Endothelial cell (in vitro differentiated cells): ENCODE measurements at places on chromosomes 6 and 20. TPM values are rescaled to one million over a fixed set of nuclear protein-coding genes. Genes with fewer than 3 reads are reported as not detected.
A peak's percentile ranks its signal among the peaks of the same experiment; 100 is the strongest.

GRCh38 chr6:145070791-145071190 is 664.5 kb downstream of the EPM2A start:
- H3K4me3 ChIP-seq, result no peak overlapping the region
- no peaks in the 10 kb centered on the region for H3K4me1 ChIP-seq
- no peak overlapping the region for H3K27ac ChIP-seq

DNA sequence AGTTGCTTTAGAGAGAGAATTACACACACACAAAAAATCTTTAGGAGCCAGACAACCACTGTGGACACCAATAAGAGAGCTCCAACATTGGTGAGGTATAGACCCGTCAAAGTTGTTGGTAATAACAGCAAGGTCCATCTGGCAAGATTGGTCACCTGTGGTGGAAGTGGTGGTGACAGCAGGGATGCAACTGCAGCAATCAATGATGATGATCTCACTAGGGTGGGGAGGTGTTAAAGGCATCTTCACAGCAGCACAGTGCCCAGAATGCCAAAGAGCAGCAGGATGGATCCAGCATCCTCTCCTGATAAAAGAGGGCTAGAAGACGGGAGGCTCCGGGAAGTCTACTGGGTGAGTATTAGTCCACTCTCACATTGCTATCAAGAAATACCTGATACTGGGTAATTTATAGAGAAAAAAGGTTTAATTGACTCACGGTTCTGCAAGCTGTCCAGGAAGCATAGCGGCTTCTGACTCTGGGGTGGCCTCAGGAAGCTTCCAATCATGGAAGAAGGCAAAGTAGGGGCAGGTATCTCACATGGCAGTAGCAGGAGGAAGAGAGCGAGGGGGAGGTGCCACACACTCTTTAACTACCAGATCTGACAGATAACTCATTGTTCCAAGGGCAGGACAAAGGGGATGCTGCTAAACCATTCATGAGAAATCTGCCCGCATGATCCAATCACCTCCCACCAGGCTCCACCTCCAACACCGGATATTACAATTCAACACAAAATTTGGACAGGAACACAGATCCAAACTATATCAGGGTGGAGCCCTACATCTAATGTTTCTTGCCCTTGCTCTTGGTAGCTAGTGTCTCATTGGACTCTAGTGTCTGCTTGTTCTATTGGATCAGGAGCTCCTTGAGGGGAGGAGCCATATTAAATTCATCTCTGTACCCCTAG is 48.9 kb downstream of the KLHL31 start:
- H3K4me1 ChIP-seq, result no peaks in the 10 kb centered on the region
- H3K27me3 ChIP-seq, result no peaks in the 10 kb centered on the region
- H3K4me3 ChIP-seq, result peak overlapping the region; percentile 17
- no peak for DNase-seq
- no peak overlapping the region for H3K27ac ChIP-seq

- no peak overlapping the region for H3K27ac ChIP-seq
- H3K36me3 ChIP-seq, result no peaks in the 10 kb centered on the region
- peaks cover 39% of the 10 kb centered on the region for H3K4me1 ChIP-seq
- H3K27me3 ChIP-seq, result no peaks in the 10 kb centered on the region
- no peak for DNase-seq
- no peak overlapping the region for H3K4me3 ChIP-seq
These were observed 47.9 kb downstream of the FOXO3 start for GRCh38 chr6:108608453-108609275.

DNA sequence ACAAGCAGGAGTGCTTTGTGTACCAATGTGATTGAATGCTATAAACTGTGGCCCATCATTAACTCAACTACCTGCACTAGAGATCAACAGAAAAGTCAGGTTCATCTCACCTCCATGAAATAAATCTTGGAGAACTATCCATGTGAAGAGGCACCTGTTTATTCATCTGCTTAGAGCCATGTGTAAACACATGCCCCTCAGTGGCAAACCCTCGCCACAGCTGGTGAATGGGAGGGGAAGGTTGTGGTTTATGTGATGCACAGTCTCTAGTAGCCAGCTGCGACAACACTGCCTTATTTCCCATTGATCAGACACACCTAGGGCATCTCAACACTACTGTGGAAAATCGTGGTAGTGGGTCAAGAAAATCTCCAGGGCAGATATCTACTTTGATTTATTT is 640.2 kb downstream of the PTPRT start:
- DNase-seq, result no peak
- no peak overlapping the region for H3K4me3 ChIP-seq
- no peaks in the 10 kb centered on the region for H3K36me3 ChIP-seq
- no peaks in the 10 kb centered on the region for H3K4me1 ChIP-seq

DNA sequence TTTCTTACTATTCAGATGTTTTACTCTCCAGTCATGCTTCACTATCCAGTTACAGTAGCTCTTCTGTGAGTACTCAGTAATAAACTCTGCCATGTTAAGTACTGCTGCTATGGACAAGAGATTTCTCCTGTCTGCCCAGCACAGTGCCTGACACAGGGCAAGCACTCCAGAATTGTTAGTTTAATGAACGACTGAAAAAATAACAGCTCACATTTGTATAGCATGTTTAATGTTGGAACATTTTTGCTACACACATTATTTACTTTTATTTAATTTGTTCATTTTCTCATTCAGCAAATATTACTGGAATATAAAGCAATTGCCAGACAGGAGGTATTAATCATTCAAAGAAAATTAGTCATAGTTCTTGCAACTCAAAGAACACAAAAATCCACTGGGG is 142.6 kb upstream of the HMGN3 start:
- H3K27me3 ChIP-seq, result peaks cover 2% of the 10 kb centered on the region
- no peak for DNase-seq
- no peaks in the 10 kb centered on the region for H3K36me3 ChIP-seq
- no peak overlapping the region for H3K4me3 ChIP-seq
- H3K27ac ChIP-seq, result no peak overlapping the region

DNA sequence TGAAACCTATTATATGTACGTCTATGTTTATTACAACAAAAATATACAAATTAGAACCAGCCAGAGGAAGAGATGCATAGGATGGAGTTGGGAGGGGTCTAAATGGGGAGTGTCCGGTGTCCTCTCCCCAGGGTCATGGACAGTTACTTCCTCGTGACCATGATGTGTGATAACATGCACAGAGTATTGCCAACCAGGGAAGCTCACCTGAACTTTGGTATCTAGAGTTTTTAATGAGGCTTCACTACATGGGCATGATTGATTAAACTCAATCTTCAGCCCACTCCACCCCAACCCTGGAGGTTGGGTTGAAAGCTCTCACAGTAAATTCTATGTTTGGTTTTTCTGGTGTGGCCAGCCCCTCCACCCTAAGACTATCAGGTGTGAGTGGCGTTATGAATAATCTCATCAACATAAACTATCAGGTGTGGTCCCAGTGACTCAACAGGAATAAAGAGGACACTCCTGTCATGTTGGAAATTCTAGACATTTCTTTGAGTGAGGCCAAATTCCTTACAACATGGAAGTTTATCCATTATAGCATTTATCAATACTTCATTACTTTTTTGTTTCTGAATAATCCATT is 36.4 kb upstream of the FKBP1A start:
- peaks cover 25% of the 10 kb centered on the region for H3K4me1 ChIP-seq
- H3K36me3 ChIP-seq, result peaks cover 2% of the 10 kb centered on the region
- no peak overlapping the region for H3K4me3 ChIP-seq

APOBEC2 gene
- not detected for total RNA-seq

- peaks cover 2% of the 10 kb centered on the region for H3K4me1 ChIP-seq
- no peak overlapping the region for H3K27ac ChIP-seq
- no peaks in the 10 kb centered on the region for H3K27me3 ChIP-seq
- DNase-seq, result no peak
- no peaks in the 10 kb centered on the region for H3K36me3 ChIP-seq
These were observed 478.0 kb downstream of the KIF16B start for GRCh38 chr20:16095226-16095625.

PNPLA1 gene
- not detected for total RNA-seq

DNA sequence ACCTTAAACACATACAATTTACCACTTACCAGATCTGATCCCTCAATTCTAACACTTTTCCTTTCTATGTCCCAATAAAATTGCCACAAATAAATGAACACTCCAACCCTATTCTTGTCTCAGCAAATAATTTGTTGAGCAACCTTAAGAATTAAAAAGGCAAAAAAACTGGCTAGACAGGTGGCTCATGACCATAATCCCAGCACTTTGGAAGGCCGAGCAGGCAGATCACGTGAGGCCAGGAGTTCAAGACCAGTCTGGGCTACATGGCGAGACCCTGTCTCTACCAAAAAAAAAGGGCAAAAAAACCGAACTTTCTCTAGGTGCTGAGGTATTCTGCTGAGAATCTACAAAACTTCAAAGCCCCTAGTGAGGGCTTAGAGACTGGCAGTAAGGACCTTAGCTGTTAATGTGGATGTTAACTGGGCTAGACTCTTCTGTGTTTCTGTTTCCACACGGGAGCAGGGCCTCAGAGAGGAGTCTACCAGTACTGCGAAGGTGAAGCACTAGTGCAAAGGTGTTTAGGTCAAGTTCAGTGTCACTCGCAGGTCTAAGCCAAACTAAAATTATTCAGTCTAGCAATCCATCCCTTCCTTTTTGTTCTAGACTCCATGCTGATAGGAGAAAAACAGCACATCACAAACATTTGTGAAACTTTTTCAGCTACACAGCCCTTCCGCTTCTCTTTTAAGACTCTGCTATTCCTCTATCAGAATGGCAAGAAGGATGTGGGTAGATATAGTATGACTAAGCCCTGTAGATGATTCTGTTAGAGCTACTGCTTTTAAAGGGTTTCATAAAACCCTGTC is 2.6 kb downstream of the FASTKD5 start:
- peaks cover 4% of the 10 kb centered on the region for H3K27me3 ChIP-seq
- H3K36me3 ChIP-seq, result no peaks in the 10 kb centered on the region
- H3K4me3 ChIP-seq, result peak overlapping the region; percentile 97
- DNase-seq, result no peak
